ENCODE measurements at places on chromosomes 3 and 15.

DNA sequence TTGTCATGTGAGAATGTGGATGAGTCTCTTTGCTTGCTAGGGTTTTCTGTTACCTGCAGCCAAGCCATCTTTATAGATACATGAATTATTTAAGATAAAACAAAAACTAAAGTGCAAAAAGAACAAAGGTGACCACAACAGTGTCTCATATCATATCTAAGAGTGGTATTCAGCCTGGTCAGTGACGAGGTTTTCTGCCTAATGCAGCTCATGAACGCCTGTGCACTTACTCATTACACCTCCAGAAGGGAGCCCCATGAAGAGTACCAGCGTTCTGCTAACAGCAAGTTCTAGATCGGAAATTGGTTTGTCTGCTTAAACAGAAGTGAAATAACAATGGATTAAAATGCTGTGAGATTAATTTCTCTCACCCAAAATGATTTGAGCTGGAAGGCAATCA lies 19.2 kb downstream of the PXYLP1 start:
- no peak for DNase-seq

DNA sequence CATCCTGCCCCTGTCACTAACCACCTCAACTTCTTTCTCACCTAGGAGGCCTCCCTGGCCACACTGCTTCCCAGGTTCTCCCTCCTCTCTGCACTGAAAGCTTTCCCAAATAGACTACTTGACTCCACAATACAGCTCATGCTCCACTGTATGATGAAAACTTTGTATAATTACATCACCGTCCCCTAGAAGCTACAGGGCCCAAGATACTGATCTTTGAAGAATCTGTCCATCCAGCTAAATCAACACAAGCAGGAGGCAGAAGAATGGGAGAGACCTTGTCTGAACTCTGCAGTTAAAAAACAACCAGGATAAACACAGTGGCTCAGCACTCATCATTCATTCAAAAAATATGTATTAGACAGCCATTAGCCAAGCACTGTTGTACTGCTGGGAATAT lies 26.4 kb upstream of the RPS17 start:
- DNase-seq, result no peak

GRCh38 chr15:77349666-77350065 lies 70.2 kb downstream of the PEAK1 start:
- DNase-seq, result no peak

GRCh38 chr15:71455107-71455506 lies 339.8 kb downstream of the THSD4 start:
- no peak for DNase-seq

DNA sequence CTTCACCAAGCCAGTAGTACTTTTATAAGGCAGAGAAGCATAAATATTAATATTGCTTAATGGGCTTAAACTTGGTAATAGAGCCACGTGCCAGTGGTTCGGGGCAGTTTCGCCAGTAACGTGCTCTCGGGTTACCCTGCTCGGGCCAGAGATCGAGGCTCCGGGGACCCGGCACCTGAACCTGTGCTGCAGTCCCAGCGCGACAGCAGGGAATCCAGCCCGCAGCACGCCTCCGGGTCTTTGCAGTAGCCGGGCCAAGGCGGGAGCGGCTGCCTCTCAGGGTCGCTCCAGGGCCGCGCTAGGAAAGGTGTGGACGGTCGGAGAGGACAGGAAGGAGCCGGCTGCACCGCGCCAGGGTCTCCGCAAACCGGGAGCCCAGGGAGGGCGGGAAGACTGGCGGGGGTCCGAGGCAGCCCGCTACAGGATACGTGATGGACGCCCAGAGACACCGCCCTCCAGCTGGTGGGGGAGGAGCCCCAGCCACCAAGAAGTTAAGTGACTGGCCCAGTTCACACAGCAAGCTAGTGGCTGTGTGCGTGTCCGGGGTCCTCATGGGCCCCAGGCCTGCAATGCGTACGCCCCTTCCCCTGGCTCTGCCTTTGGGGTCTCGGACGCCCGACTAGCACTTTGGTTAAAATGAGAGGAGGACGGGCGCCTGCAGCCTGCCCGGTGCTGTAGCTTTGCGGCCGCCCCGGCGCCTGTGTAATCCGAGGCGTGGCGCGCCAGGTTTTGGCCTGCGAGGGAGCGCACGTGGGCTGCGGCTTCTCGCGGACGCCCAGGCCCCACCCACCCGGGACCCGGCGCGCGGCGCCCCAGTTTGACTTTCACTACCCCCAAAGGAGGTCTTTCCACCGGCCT lies 1.2 kb upstream of the PDE8A start:
- DNase-seq, result peak; percentile 87

DNA sequence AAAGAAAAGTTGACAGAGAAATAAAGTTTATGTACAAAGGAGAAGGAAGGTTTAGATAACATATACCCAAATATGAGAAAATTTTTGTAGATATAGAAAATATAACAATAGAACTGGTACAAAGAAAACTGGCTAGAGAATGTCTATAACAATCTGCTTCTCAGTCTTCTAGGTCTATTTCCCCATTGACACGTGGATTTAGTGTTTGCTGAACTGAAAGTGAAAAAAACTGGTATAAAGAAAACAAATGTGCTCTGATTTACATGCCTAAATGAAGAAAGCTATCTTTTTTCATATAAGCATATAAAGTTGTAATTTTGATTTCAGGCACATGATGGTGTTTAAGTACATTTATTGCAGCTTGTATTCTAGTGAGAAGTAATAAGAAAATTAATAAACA lies 9.8 kb downstream of the KCNMB2 start:
- DNase-seq, result no peak

- DNase-seq, result no peak
These were observed 112.5 kb downstream of the CPNE4 start for GRCh38 chr3:131922356-131922755.

DNA sequence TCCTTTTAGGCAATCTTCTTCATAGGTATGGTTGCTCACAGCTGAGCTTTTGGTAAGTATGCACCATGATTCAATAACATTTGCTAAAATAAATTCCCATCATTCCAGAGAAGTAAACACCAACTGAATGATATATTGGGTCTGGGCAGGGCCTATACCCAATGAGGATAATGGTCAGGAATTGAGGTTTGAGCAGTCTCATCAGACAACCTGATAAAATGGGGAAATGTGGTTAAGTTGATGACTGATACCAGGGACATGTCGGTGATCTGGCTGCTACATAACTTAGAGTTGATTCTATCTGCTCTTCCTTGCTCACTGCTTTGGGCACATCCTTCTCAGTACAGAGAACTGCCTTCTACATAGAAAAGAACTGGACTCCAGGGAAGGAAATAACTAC lies 92.9 kb downstream of the GPR156 start:
- DNase-seq, result no peak

DNA sequence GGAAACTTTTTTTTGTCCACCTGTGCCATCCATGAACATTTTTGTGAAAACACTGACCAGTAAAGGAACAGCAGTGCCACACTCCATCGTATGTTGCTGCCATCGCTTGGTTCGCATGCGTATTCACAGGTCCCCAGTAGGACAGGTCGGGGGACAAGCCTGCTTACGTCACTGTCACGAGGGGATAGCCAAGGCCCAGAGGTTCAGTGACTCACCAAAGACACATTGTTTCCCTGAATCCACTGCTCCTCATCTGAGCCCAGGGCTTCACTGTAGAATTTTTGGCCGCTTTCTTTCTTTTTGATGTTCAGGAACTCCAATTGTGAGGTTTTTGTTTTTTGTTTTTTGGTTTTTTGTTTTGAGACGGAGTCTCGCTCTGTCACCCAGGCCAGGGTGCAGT lies 5.9 kb downstream of the ADPRH start:
- no peak for DNase-seq

DNA sequence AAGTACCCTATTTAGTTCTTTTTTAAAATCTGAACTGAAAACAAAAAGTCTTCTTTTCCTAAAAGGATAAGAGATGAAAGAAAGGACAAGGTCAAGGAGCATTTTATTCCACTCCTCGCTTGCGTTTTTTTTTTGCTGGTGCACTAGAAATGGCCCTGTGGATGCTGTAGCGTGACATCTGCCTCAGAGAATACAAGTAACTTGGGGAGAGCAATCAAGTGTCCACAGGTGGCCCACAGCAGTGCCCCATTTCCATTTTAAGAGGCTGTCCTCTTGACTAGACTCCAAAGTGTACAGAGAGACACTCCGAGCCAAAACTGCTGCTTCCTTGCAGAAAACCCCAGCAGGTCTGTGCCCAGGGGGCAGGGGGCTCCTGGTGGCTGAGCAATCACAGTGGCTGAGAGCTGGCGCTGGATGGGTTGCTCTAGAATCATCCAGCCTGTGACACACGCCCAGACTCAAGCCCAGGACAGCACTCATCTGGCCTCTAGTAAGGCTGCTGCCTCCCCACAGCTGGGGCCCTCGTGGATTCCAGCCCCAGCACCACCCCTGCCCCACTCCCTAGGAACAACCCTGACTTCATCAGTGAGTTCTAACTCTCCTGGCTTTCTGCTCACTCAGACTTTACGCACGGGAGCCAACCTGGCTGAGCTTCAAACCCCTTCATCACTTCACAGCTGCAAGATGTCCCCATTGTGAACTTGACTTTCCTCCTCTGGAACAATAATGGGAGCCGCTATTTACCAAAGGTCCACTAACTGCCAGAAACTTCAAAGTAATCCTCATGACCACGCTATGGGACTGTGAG lies 71.1 kb upstream of the SPATA12 start:
- no peak for DNase-seq

GRCh38 chr15:95450413-95450812 lies 880.1 kb upstream of the NR2F2 start:
- DNase-seq, result no peak

DNA sequence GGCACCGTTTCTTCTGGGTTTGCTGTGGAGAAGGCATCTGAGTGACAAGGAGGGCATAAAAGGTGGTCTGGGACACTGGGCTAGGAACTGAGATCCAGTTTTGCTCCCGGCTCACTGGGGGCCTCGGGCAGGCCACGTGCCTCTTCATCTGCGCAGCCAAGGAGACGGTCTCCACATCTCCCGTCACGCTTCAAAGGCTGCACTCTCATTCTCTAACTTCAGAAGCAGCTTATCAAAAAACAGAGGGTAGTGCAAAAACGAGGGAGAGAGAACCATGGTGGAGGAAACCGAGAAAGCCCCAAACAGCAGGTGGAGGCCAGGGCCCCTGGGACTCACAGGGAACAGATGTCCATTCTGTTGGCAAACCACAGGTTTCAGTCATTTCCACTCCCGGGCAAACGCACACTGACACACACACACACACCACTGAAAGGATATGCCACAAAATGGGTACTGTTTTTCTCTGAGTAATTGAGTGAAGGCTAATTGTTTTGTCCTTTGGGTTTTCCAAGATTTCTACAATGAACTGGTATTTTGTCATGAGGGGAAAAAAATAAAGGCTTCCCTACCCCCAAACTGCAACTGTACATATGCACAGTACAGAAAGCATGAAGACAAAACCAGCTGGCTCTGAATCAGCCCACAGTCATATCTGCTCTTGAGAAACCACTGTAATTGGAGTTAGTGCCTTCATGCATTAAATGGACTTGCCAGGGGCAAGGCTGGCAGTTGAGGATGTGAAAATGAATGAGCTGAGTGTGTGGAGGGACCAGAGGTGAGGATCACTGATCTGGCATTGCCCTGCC lies 71.9 kb downstream of the MGLL start:
- DNase-seq, result no peak
